ENCODE measurements at places on chromosomes 12 and 14. TPM values are rescaled to one million over a fixed set of nuclear protein-coding genes. Genes with fewer than 3 reads are reported as not detected.

The OR4L1 gene
- not detected for total RNA-seq

The DHH gene
- total RNA-seq, result not detected

The DEPDC4 gene
- 1.8 TPM for total RNA-seq

The PPP1R36 gene
- total RNA-seq, result not detected

The SRGAP1 gene
- 0.07 TPM for total RNA-seq

The KRT7 gene
- total RNA-seq, result 4.2 TPM

The A2M gene
- total RNA-seq, result not detected

The HOXC10 gene
- not detected for total RNA-seq

The NINJ2 gene
- 3.1 TPM for total RNA-seq

The BBOF1 gene
- total RNA-seq, result 0.23 TPM

The IL22 gene
- total RNA-seq, result not detected

The BMAL2 gene
- total RNA-seq, result 59.6 TPM

The EXOC3L4 gene
- total RNA-seq, result not detected

DNA sequence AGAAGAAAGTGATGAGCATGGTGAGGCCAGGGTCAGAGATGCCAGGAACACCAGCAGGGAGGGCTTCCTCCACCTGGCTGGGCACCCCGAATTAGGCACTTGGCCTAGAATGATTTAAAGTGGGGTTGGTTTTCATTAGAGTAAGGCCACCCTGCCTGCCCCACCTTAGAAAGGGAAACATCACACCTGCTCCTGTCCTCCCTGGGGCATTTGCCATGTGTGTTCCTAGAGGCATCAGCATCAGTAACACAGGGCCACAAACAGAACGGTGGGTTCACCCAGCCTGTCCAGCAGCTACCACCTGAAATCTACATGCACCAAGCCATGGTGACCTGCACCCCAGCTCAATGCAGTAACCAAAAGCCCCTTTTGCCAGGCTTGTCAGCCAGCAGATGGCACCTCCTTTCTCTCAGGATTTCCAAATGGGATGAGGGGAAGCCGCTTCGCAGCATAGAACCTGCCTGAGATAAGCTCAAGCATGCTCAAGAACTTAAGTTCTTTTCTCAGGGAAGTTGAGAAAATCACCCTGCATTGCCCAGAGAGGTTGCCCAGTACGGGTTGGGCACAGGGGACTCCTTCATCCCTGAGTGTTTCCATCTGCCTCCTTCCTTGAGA is 338.8 kb downstream of the DPF3 start:
- no peak for DNase-seq

- no peak for DNase-seq
Observed at GRCh38 chr12:124493809-124494750, 73.3 kb downstream of the NCOR2 start.

DNA sequence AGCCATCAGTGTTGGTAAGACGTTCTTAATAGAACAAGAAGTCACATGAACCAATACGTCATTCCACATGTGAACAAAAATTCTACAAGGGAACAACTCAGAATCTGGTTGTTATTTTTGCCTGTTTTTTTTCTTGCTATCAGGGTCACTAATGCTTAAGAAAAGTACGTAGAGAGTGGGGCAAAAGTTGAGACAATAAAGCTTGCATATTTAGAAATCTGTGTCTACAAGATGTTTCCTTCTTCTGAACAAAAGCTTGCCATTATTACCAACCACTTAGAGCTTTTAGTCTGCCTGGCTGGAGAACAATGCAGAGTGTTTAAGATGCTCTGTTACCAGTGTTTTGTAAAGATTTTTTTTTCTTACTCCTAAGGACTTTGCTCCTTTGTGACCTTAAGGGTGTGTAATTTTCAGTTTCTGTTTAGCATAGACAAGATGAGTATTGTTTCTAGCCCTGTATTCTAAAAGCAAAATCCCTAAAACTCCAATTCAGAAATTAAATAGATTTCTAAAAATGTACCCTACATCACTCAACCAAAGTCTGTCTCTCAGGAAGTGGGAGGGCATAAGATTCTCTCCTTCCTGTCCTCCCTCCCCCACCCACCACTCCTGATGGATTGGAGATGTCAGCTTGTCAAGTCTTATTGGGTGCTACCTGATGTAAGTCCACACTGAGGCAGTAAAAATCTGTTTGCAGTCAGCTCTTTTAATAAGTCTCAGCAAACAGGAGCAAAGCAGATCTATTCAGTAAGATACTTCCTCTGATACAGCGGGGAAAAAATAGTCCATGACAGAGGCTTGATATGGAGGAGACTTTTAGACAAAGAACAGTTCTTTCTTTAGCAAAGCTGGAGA is 267.6 kb downstream of the GRIN2B start:
- no peak for DNase-seq

DNA sequence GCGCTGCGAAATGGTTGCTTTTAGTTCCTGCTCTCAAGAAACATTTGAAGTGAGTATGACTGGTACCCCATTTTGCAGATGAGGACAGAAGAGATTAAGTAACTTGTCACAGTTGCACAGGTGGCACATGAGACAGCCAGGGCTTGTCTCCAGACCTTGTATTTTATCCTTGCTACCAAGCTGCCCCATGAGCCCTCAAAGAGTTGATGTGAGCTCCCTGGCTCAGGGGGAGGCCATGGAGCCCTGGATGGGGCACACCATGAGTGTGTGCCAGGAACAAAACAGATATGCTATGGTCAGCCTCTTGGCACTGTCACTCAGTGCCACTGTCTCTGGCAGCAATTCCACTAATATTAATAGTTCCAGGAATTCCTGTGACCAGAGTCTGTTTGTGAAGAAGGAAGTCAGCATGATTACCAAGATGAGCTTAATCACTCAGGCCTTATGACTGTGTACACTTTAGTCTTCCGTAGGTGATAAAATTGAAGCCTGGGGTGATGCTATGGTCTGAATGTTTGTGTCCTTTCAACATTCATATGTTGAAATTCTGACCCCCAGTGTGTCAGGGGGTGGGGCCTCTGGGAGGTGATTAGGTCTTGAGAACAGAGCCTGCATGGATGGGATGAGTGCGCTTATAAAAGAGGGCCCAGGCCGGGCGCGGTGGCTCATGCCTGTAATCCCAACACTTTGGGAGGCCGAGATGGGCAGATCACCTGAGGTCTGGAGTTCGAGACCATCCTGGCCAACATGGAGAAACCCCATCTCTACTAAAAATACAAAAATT is 806.8 kb downstream of the AACS start:
- no peak for DNase-seq

- DNase-seq, result no peak
Observed at GRCh38 chr14:101151226-101151926, 247.9 kb upstream of the RTL1 start.

- no peak for DNase-seq
Observed at GRCh38 chr12:128619263-128619662, 204.5 kb downstream of the SLC15A4 start.

GRCh38 chr14:94022532-94023411 is 3.4 kb upstream of the OTUB2 start:
- no peak for DNase-seq

DNA sequence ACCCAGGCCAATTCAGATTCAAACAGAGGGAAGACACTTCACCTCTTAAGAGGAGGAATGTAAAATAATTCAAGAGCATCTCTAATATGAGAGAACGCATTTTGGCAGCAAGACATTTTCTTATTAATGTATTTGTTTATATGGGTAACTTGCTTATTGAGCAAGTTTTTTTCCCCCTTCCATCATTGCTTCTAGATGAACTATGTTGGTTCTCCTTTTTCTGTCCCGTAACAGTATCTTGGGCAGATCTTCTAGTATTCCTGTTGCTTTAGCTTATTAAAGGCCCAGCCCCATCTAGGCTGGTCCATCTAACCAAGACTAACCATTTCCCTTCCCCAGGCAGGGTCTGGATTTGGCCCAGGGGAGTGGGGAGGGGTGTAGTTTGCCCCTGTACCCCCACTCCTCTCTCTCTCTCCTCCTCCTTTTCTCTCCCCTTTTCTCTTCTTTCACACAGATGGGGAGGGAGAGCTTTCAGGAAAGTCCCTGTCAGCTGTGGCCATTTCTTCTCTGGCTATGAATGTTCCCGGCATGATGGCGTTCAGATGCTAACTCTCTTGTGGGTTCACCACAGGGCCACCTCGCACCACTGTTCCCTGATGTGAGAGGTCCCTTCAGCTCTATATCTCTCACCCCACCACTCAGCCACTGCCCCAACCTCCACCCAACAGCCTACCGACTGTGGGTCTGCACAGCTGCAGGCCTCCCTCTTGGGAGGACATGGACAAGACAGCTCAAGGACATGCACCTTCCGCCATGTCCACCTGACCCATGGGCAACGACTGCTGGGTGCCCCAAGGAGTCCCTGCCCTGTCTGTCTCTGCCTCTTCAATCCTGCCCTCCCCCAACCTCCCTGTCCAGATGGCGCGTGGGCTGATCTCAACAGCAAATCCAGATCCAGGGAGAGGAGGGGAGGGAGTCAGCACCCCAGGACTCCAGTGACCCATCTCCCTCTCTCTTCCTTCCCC is 15.8 kb upstream of the RPS6KL1 start:
- no peak for DNase-seq

DNA sequence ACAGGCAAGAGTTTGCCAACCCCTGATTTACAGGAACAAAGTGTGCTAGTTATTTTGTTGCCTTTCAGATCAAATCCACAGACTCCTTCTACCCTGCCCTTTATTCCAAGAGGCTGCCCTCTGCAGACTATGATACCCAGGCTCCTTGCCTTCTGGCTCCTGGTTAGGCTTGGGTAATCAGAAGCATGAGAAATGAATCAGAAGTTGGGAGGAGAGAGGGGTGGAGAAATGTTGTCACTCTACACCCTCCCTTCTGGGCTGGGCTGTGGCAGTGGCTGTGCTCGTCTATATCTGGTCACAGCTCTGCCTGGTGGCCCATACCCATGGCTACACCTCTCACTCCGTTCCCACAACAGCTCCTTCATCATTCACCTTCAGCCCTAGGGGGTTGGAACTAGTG is 204.6 kb upstream of the PLXNC1 start:
- DNase-seq, result no peak

DNA sequence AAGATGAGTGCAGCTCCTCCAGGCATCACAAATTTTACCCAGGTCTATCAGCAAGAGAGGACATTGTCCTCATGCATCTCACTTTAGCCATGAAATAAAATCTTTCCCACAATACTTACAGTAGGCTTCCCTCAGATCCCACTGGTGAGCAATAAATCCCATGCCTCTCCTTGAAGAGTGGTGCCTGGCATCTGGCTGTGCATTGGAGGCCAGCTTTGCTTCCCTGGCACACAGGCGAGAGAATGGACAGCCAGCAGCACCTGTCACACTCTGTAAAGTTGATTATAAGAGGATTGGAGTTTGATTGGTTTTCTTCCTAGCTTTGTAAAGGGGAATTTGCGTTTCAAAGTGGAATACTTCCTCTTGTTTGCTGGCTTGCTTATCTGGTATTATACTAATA is 1153.9 kb downstream of the AACS start:
- no peak for DNase-seq

GRCh38 chr12:31890295-31891285 is 68.6 kb upstream of the RESF1 start:
- DNase-seq, result no peak

GRCh38 chr14:100708425-100709288 is 18.0 kb upstream of the DLK1 start:
- no peak for DNase-seq

DNA sequence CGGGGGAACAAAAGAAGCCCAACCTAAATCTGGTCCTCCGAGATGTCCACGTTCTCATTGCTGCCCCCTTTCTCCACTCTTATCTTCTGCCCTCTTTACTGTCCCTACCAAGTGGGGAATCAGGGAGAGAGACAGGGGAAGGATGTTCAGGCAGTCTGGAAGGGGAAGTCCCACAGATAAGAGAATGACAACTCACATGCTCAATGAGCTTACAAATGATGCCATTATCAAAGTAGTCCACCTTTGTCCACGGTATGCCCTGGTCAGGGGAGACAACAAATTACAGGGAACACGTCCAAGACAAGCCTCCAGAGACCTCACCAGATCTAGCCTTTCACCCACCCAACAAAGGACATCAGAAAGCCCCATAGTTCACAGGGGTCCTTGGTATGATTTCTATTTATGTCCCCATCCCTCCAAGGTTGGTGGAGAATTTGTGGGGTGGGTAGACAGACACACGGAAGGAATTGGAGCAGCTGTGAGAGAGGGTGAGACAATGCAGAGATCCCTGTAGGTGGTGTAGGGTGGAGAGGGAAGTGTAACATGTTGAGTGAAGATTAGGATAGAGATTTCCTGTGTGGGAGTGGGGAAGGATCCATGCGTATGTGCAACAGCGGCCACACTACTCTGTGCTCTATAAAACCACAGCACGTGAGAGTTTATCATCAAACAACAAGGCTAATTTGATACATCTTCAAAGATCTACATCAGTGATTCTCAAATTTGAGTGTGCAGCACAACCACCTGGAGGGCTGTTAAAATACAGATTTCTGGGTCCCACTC is 10.7 kb downstream of the MYO1A start:
- no peak for DNase-seq

All from activated T-helper 2 cell treated with anti-CD3 and anti-CD28 coated beads, Interferon-gamma antibody, Interleukin-2, Interleukin-4, amounts not matched to agents 10 μg/mL and 5 μg/mL and 100 μg/mL, durations not matched to agents 14 hours and 24 hours and 36 hours (primary cell).